ENCODE measurements at places on chromosomes 3 and 15.

GRCh38 chr3:100096866-100097265 is 17.4 kb downstream of the FILIP1L start:
- no peak for DNase-seq

GRCh38 chr3:51709675-51710074 is 2.8 kb downstream of the GRM2 start:
- no peak for DNase-seq

DNA sequence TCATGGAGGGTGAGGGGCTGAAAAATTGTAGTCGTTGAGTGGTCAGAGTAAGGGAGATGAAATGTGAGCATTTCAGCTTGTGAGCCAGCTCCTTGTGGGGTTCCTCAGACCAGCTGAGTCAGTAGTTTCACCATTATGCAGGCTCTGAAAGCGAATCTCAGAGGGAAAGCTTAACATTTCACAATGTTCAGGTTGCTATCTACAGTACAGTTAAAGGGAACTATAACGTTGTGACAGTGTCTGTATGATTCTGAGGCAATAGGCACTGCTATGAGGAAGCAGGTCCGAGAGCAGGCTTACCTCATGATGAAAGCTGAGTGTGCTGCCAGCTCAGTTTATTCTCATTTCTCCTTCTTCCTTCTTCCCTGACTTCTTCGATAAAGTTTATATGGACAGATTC is 469.6 kb downstream of the EDEM1 start:
- peak; percentile 36 for DNase-seq

DNA sequence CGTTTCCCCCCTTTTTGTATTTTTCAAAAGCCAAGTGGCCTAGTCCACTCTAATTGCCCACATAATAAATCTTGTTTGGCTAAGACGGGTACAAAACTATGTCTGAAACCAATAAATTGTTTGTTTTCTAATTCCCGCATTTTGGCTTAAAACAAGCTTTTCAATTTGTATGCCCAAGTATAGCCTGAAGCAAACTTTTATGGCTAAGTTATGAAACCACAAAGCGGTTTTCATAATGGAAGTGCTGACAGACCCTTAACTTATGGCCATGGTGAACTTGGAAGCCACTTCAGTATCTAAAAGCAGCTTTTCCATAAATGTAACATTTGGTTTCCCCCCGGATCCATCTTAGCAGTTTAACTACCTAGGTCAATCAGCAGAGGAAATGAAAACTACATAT is 29.9 kb upstream of the POLR2M start:
- no peak for DNase-seq

DNA sequence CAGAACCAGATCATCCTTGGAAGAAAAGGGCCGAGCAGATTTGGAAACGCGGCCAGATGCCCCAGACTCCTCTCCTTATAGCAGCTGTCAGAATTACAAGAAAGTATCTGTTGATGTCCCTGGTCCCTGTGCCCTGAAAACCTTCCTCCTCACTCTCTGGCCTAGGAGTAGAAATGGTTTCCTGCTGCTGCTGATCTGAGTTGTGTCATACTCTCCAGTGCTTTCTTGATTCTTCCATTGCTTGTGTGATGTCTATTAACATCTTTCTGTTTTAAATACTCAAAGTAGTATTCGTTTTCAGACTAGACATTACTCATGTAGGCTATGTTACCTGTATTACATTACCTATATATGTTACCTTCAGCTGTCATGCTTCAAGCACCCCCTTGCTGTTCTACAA is 26.8 kb upstream of the HERC1 start:
- DNase-seq: no peak

DNA sequence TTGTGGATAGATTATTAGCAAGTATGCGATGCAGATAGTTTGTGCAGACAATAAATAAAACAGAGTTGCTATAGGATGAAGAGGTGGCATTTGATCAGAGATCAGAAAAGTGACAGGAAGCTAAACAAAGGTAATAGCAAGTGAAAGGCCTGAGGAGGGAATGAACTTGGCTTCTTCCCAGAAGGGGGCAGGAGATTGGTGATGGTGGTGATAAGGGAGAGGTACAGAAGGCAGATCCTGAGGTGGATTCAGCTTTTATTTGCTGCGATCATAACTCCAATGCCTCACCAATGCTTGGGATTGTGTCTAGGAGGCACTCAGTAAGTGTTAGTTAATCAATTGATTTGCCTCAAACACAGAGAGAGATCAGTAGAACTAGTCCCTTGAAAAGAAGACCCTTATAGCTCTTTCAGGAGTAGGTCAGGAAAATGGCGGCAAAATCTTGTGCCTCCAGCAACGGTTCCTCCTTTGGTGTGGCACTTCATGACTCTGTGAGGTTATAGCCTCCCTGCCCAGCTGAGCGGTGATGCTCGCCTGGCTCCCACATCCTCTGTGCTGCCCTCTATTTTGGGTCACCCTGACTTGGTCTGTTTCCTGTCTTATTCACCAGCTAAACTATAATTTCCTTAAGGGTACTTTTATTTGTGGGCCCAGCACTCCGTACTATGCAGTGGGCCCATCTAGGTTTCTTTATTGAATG is 37.5 kb downstream of the TGFBR2 start:
- DNase-seq: peak; percentile 41

- peak; percentile 5 for DNase-seq
These were observed 84.6 kb upstream of the DCBLD2 start for GRCh38 chr3:98986073-98986472.

- DNase-seq: peak; percentile 81
These were observed 70.7 kb downstream of the SSR3 start for GRCh38 chr3:156483961-156484787.

- peak; percentile 67 for DNase-seq
These were observed 62.5 kb upstream of the GBE1 start for GRCh38 chr3:81823882-81824395.

GRCh38 chr3:184786280-184786941 is 25.6 kb upstream of the VPS8 start:
- DNase-seq: peak; percentile 83

DNA sequence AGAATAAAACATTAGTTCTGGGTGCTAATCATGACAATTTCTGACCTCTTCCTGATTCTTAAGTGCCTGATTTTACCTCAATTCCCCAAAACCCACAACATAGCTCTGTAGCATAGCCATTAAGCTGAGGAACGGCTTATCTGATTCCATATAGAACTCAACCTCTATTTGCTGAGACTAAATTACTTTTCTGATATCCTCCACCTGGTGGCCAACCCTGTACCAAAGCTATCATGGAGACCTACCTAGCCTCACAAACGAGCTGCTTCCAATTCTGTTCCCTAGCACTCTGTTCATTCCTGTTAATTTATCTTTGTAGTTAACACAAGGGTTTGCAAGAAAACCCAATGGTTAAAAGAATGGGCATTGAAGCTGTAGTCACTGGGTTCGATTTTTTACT is 245.2 kb downstream of the PLOD2 start:
- DNase-seq: peak; percentile 0

- DNase-seq: no peak
These were observed 2.2 kb downstream of the ABHD5 start for GRCh38 chr3:43692971-43693370.

All from hematopoietic multipotent progenitor cell treated with erythropoietin and hydrocortisone succinate and interleukin-3 and kit ligand, for 4 days (in vitro differentiated cells).